ENCODE measurements at places on chromosomes 1 and 21.
A peak's percentile ranks its signal among the peaks of the same experiment; 100 is the strongest.

DNA sequence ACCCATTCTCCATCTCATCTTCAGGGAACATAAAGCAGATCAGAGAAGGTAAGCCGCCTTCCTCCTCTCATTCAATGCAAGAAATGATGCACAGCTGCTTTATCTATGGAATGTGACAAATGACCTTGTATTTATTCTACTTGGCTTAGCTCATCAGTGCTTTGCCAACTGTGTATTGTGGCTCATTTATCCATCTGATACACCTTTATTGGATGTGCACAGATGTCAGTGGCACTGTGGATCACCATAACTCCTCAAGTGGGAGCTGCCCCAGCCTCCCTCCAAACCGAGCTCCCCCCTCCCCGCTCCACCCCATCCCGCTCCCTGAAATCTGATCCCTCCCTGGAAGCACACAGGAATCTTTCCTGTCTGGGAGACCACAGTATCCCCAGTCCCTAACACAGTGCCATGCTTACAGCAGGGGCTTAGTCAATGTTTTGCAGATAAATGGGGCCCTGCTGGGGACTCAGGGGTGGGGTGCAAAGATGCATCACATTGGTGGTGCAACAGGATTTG is 156.0 kb upstream of the RAB4A start:
- no peak for DNase-seq

GRCh38 chr21:31677047-31677446 is 17.6 kb downstream of the SOD1 start:
- no peak for DNase-seq

GRCh38 chr1:39663559-39663958 is 8.3 kb downstream of the NT5C1A start:
- no peak for DNase-seq

GRCh38 chr1:65420590-65421350 is at the start of the genes LEPR and LEPROT:
LEPR (plus strand) TSS chr1:65420668; CDS start chr1:65565566, 144,898 bp downstream.
LEPROT (plus strand) TSS chr1:65420668; CDS start chr1:65420725, 57 bp downstream.
- no peak for DNase-seq

DNA sequence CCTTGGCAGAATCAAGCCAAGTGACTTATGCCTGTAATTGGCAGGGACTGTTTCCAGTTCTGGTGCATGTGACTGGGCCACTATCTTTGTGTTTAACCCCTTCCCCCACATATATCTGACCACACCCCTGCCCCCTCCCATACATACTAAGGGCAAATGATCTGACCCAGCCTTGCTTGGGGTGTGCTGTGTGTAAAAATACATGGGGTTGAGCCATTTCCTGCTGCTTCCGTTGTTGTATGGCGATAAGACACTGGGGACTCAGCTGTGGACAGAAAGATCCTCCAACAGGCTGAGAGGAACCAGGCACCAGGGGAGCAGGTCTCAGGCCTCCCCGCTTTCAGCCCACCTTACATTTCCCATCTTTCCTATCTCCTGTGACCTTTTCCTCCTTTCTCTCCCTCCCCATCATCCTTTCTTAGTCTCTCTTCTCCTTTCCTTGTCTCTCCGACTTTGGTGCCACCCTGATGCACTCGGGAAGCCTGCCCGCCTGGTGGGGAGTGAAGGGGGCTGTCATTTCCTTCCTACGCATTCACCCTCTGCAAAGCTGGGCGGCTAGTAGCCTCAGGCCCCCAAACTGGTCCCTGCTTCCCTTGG is 39.7 kb downstream of the TMCC2 start:
- DNase-seq: no peak

DNA sequence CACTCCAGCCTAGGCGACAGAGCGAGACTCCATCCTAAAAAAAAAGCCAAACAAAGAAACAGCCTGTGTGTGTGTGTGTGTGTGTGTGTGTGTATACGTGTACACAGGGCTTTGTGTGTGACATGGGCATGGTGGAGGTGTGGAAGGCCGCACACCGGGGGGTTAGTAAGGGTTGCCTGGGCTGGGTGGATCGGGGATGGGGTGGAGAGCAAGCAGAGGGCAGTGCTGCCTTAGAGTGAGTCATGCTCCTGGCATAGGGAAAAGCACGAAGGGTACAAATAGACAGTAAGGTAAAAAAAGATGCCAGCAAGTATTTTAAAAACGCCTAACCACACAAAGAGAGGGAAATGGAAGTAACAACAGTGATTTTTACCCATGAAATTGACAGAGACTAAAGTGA is 6.2 kb downstream of the PRMT2 start:
- no peak for DNase-seq

- no peak for DNase-seq
Observed at GRCh38 chr21:46509741-46510502, 51.2 kb downstream of the DIP2A start.

GRCh38 chr1:65104854-65105534 is 43.0 kb upstream of the AK4 start:
- no peak for DNase-seq

GRCh38 chr21:35562876-35563275 is 497.4 kb downstream of the SETD4 start:
- DNase-seq: no peak

DNA sequence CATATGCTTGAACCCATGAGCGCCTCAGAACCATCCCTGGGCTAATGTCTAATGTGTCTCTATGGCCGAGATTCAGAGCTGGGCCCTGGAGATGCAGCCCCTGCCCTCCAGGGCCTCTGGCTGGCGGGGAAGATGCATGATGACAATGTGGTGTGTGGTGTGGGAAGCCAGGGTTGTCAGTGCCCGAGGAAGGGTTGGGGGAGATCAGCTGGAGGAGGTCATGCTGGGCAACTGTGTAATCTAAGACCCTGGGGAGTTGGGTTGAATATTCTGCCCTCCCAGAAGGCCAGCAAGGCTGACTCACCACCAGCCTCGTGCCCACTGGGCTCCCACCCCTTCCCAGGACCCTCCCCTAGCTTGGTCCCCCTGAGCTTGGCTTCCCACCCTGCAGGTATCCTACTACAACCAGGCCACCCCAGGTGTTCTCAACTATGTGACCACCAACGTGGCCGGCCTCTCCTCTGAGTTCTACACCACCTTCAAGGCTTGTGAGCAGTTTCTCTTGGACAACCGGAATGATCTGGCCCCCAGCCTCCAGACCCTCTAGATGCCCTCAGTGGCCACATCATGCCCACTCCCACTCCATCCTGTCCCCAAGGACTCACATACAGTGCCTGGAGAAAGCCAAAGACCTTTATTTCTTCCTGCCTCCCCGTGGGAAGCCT is 14.6 kb downstream of the FAM151A start:
- DNase-seq: no peak

GRCh38 chr21:45224189-45224938 is 63.3 kb downstream of the POFUT2 start:
- peak; percentile 75 for DNase-seq

- no peak for DNase-seq
Observed at GRCh38 chr1:107195476-107195875, 54.6 kb downstream of the NTNG1 start.

- no peak for DNase-seq
Observed at GRCh38 chr1:116501125-116501869, 69.5 kb downstream of the CD58 start.

DNA sequence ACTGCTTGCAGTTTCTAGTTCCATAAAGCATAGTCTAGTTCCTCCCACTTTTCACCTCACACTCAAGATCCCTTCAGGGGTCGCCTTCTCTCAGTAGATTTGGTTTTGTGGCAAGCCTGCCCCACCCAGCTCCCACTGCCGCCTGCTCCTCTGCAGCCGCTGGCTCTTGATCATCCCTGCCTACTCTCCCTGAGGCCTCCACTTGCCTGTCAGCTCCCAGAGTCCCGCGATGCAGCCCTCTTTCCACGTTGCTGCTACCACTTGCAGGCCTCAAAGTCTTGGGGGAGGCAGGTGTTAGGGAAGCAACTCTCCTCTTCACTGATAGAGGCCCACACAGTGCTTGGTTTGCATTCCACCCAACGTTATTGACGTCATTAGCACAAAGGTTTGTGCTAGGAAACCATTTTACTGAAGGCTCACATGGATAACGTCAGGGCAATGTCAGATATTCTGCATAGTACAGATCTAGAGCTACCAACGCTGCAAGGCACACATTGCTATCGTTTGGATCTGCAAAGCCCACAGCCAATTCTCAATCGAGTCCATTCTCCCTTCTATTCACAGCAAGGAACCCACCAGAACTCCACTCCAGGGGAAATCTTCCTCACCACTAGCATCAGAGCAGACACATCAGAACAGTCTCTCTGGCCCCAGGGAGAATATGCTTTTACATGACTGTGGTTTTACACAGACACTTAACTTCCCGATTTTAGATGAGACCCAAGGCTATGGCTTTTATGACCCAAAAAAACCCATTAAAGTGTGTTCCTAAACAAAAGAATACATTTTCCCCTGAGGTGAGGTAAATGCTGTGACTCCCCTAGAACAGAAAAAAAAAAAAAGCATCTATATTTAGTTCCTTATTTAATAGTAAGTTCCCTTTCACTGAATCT is 519.5 kb upstream of the CAMK1G start:
- no peak for DNase-seq

GRCh38 chr1:174761901-174762585 is 237.7 kb upstream of the CACYBP start:
- no peak for DNase-seq

DNA sequence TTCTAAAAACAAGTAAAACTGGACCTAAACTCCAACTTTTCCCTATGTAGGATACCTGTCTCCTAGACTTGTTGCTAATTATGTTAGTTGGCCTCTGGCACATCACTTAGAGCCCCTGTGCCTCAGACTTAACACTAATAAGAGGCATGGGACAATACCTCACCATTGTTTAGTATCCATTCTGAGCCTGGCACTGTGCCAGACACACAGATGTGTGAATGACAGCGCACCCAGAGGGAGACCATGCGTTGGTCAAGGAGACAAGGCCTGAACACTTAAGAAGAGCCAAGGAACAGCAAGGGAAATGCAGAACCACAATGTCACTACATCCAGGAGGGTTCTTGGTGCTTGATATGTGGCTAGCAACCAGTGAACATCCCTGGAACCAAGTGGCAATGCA is 189.1 kb downstream of the FGGY start:
- no peak for DNase-seq

- DNase-seq: no peak
Observed at GRCh38 chr1:155479205-155479604, 83.4 kb downstream of the ASH1L start.

DNA sequence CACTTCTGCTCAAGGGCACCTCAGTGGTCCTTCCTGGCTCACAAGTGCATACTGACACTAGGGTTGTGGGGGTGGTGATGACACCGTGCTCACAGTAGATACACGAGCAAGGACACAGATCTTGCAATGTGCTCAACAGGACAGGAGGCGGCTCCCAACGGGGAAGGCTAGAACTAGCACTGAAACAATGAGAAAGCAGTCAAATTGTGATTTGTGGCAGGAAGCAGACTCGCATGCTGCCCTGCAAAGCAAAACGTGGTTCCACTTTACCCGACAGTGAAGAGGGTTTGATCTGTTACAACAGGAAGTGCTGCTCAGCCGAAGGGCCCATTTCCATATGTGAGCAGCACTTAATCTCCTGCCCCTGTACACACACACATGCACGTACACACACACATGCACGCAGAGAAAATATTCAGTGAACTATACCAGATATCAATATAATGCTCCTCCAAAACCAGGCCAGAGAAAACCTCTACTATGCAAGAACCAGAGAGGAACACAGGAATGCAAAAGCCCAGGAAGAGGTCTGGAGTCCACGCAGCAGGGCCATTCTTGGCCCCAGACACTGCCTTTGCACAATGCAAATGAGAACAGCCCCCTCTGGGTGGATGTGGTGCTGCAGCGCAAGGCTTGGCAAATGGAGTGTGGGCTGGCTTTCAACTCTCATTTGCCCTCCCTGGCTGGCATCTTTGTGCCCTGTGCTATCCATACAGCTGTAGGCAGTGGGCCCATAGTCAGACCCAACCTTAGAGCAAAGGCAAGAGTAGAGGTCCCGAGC is 47.1 kb downstream of the KANK4 start:
- peak; percentile 61 for DNase-seq

- DNase-seq: peak; percentile 46
Observed at GRCh38 chr1:101237229-101237837, 514 bp downstream of the S1PR1 start.

GRCh38 chr1:101108111-101108500 is 82.5 kb upstream of the DPH5 start:
- DNase-seq: peak; percentile 38

GRCh38 chr1:156104065-156104810 is 10.3 kb upstream of the LMNA start:
- DNase-seq: peak; percentile 46

DNA sequence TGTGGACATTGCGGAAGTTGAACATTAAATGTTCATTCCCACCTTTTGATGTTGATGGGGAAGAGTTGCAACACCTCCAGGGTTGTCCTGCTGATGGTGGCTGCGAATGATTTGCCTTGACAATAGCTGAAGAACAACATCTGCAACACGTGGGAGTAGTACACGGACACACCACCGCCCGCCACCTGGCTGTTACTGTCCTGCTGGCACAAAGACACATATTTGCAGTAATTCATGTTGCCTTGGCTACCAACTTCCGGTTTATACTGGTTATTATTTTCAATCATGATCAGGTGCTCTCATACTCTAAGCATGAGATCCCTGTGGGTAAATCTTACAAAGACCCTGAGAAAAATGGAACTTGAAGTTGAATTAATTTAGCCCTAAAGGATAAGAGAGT is 55.2 kb downstream of the UBR4 start:
- no peak for DNase-seq

DNA sequence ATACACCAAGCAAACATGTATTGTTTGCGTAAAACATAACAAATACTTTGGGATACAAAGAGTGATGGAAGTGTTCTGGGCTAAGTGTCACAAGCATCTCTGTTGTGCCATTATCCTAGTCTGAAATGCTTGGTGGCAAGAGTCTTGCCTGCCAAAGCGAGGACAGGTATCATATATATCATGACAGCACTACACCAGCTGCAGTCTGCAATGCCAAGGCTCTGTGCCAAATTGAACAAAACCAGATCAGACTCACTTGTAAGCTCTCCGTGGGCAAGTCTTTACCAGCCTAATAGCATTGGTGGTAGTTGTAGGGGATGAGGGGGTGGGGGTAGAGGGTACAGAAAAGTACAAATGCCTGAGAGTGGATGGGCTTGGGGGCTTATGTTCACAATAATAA is 119.2 kb downstream of the RWDD3 start:
- DNase-seq: no peak

DNA sequence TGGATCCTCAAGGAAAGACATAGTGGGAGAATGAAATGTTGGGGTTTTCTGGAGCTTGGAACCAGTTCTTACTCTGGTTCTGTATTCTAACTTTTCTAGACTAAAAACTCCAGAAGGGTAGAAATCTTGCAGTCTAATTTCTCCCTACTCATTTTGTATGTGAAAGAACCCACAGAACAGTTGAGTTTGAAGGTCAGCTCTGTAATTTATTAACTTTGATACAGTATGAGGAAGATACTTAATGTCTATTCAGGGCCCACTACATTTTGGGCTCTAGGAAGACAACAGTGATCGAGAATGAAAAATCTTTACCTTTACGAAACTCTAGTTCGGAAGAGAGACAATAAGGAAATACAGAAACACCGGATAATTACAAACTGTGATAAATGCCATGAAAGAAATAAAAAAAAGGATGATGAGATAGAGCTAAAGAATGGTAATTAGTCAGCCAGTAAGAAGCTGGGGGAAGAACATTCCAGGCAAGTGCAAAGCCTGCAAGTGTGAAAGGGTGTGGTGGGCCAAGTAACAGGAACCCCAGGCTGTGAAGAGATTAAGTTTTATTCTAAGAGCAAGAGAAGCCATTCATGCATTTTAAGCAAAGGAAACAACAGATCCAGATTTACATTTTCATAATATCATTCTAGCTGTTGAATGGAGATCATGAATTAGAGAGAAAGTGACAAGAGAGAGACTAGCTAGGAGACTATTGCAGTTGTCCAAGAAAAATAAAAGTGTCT is 159.9 kb upstream of the HMCN1 start:
- no peak for DNase-seq

GRCh38 chr1:186502087-186502486 is 41.2 kb upstream of the PDC start:
- DNase-seq: no peak

- no peak for DNase-seq
Observed at GRCh38 chr1:32062867-32063230, 9.9 kb upstream of the TMEM39B start.
